Adrenal gland (tissue), 19 donors: ENCODE measurements at places on chromosomes 2 and 18. TPM values are rescaled to one million over a fixed set of nuclear protein-coding genes. Genes with fewer than 3 reads are reported as not detected.

DNA sequence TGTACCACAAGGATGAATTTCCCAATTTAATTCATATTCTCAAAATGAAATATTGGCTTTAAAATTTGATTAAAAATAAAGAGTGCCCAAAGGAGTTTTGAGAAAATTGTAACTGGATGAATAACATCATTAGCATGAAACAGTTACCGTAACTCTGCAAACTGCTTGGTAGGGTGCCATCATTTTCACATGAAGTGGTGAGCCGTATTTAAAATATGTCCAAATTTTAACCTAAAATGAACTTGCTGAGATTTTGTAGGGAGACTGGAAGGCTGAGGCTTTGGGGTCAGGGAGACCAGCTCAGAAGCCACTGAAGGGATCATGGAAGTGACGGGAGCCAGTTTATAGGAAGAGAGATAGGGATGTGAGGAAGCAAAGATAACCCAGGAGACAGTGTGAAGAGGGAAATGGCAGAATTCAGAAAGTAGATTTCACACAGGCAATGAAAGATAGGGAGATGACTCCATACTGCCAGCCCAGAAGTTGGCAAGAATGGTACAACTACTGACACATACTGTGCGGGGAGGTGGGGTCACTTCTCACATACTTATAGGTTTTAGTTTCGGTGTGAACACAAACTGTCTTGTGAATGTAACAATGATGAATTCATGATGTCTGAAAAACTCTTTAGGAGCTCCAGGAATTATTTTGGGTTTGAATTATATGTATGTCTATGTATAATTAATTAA lies 53.8 kb downstream of the EFEMP1 start:
- DNase-seq: no peak
- no peak overlapping the region for H3K4me3 ChIP-seq
- no peaks in the 10 kb centered on the region for H3K36me3 ChIP-seq
- no peak overlapping the region for H3K27ac ChIP-seq
- H3K27me3 ChIP-seq: no peaks in the 10 kb centered on the region

DNA sequence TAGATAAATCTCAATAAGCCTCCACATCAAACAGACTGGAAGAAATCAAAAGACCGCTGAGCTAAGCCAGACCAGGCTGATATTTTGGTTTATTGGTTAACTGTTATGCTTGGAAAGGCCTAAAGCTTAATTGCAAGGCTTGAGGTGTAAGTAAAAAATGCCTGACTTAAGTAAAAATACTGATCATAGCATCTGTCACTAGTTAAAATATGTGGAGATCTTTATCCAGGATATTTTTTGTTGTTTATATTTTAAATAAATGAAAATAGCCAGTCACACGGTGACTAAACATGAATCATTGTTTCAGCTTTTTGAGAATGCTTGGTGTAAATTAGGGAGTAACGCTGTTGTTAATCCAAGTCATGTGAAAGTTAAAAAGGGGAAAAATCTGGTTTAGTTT lies 127.9 kb downstream of the THADA start:
- H3K4me1 ChIP-seq: peaks cover 28% of the 10 kb centered on the region
- DNase-seq: no peak
- H3K36me3 ChIP-seq: no peaks in the 10 kb centered on the region
- no peaks in the 10 kb centered on the region for H3K27me3 ChIP-seq
- H3K4me3 ChIP-seq: no peak overlapping the region

DNA sequence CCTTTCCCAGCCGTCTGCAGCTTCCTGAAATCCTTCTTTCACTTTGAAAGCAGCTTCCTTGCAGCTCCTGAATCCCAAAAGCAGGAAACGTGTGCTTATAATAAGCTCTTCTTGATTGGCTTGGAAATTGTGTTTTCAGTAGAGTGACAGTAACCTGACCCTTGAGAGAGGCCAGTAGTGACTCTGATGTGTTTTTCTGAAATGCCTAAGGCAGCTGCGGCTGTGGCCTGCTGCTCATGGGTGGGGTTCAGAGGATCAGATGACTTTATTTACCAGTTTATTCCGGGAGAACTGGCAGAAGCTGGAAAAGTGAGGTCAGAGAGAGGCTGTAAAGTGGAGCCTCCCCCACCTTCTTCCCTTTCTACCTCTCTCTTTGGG lies 31.9 kb upstream of the RPIA start:
- H3K27ac ChIP-seq: peak overlapping the region; percentile 79
- no peak overlapping the region for H3K4me3 ChIP-seq
- H3K27me3 ChIP-seq: no peaks in the 10 kb centered on the region
- H3K36me3 ChIP-seq: no peaks in the 10 kb centered on the region
- no peak for DNase-seq

DNA sequence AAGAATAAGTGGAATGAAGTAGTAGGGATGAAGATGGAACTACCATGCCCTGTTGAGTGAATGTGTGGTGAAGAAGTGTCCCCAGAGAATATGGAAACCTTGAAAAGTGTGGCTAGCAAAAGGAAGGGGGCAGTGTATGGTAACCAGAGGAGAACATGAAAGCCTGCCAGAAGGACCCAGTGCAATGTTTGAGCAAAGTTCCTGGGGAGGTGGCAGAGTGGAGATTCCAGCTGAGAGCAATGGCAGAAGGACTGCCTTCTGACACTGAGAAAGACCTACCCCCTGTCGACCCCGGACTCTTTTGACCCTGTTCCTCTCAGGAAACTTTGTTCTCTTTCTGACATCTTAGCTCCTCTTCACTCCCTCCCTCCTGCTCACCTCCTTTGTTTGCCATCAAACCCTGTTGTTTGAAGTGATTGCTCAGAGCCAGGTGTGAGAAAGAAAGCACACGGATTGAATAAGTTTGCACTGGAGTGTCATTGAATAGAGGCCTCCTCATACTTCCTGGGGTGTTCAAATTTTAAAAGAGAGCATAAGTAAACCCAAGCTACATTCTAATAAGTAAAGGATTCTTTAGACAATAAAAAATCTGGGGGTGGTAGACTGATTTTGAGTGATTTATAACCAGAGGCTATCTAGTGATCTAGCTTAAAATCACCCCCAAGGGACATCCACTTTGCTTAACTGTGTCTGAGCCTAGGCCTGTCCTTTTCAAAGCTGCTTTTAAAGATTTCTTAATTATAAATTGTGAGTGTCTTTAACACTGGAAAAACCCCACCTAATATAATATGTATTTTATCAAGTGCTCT lies 57.1 kb downstream of the TRIB2 start:
- H3K4me3 ChIP-seq: no peak overlapping the region
- no peaks in the 10 kb centered on the region for H3K27me3 ChIP-seq
- H3K36me3 ChIP-seq: no peaks in the 10 kb centered on the region

GRCh38 chr18:58562146-58562998 lies 66.5 kb downstream of the ALPK2 start:
- H3K27me3 ChIP-seq: no peaks in the 10 kb centered on the region
- no peaks in the 10 kb centered on the region for H3K4me1 ChIP-seq
- no peak overlapping the region for H3K27ac ChIP-seq

- H3K36me3 ChIP-seq: no peaks in the 10 kb centered on the region
- H3K4me1 ChIP-seq: peaks cover 29% of the 10 kb centered on the region
- no peak for DNase-seq
- no peaks in the 10 kb centered on the region for H3K27me3 ChIP-seq
- H3K4me3 ChIP-seq: no peak overlapping the region
- H3K27ac ChIP-seq: peak overlapping the region; percentile 5
These were observed 10.5 kb downstream of the CCT7 start for GRCh38 chr2:73244580-73244979.

- peaks cover 10% of the 10 kb centered on the region for H3K27me3 ChIP-seq
- no peak overlapping the region for H3K27ac ChIP-seq
- H3K4me3 ChIP-seq: no peak overlapping the region
- H3K4me1 ChIP-seq: no peaks in the 10 kb centered on the region
- H3K36me3 ChIP-seq: no peaks in the 10 kb centered on the region
- DNase-seq: no peak
These were observed 26.8 kb upstream of the IL1RL1 start for GRCh38 chr2:102284611-102285010.

DNA sequence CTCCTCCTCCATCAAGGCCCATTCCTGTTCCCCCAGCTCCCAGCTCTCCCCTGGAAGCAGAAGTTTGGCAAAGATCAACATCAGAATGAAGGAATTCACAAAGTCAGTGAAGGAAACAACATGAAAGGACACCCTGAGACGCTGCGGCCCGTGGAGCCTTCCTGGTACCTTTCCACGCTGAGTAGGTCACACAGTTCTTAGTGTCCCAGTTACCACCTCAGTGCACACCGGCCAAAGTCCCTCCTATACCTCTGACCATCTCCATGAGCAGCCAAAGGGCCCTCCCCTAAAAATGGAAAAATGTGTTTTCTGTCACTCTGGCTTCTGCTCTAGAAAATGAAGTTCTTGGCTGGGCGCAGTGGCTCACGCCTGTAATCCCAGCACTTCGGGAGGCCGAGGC lies 191.6 kb upstream of the AGAP1 start:
- H3K4me1 ChIP-seq: no peaks in the 10 kb centered on the region
- no peak for DNase-seq
- H3K4me3 ChIP-seq: no peak overlapping the region
- H3K27ac ChIP-seq: no peak overlapping the region
- H3K36me3 ChIP-seq: no peaks in the 10 kb centered on the region

DNA sequence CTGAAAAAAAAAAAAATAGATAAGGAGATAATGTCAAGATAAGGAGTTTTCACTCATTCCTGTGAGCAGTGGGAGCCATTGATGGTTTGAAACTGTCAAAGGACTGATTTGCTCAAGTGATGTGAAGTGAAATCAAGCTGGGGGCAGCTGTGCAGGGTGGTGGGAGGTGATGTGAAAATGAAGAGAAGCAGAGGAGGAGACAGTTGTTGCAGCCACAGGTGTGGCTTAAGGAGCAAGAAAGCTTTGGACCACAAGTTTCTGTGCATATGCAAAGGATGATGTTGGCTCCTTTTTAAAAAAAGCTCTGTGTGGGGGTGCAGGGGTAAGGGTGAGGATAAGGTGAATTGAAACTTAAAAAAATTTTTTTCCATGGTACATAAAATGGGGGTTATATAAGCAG lies 8.3 kb downstream of the EFR3B start:
- H3K27ac ChIP-seq: no peak overlapping the region
- H3K4me1 ChIP-seq: no peaks in the 10 kb centered on the region
- no peaks in the 10 kb centered on the region for H3K36me3 ChIP-seq
- H3K4me3 ChIP-seq: no peak overlapping the region
- H3K27me3 ChIP-seq: no peaks in the 10 kb centered on the region
- no peak for DNase-seq

GRCh38 chr2:235494716-235495372 lies 1.0 kb downstream of the AGAP1 start:
- DNase-seq: peak; percentile 52
- H3K27me3 ChIP-seq: no peaks in the 10 kb centered on the region
- peaks cover 19% of the 10 kb centered on the region for H3K4me1 ChIP-seq
- H3K4me3 ChIP-seq: peak overlapping the region; percentile 53

DNA sequence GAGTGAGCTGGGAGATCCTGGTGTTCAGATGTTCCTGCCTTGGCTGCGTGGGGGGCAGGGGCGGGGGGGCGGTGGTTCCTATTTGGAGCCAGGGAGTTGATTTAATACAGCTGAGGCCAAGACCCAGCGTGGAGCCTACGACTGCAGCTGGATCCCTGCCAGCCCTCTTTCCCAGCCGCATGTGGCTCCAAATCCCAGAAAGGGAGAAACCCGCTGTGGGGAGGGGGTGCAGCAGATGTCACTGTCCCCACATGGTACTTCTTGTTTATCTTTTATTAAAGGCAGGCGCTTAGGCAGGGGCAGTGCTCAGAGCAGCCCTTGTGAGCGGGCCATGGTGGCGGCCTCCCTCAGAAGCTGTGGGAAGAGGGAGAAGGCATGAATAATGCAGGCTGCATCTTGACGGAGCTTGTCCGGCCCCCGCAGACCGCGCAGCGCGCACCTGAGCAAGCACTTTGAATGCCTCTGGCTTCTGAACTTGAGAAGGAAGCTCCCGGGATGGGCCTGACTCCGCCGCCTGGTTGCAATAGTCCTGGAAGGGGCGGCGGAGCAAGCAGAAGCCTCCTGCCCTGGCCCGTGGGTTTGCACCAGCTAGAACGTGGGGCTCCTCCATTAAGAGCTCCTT lies 112.1 kb downstream of the GLI2 start:
- no peak for DNase-seq
- H3K36me3 ChIP-seq: no peaks in the 10 kb centered on the region
- H3K4me1 ChIP-seq: no peaks in the 10 kb centered on the region
- H3K27me3 ChIP-seq: no peaks in the 10 kb centered on the region

GRCh38 chr2:3602553-3603339 lies 7.8 kb downstream of the COLEC11 start:
- no peaks in the 10 kb centered on the region for H3K4me1 ChIP-seq
- H3K27me3 ChIP-seq: no peaks in the 10 kb centered on the region
- DNase-seq: no peak
- no peak overlapping the region for H3K27ac ChIP-seq

DNA sequence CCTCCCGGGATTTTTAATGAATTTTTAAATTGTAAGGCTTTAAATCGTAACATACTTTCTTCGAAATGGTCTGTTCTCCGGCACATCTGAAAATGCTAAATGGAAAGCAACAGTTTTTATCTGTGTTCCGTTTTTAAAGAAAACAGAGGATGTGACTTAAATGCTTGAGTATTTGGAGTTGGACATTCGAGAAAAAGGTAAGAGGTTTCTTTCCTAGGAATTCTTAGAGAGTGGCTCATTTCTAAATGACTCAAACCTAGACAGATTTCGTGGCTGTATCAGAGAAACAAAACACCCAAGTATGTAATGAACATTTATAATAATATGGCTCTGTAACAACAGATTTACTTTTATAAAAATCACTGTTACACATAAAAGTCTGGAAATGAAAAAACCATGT lies 177.6 kb upstream of the CCDC68 start:
- no peak overlapping the region for H3K4me3 ChIP-seq
- DNase-seq: no peak
- no peaks in the 10 kb centered on the region for H3K36me3 ChIP-seq
- no peaks in the 10 kb centered on the region for H3K27me3 ChIP-seq
- H3K4me1 ChIP-seq: no peaks in the 10 kb centered on the region

- no peak for DNase-seq
- no peaks in the 10 kb centered on the region for H3K36me3 ChIP-seq
- H3K27me3 ChIP-seq: peaks cover 3% of the 10 kb centered on the region
- H3K4me3 ChIP-seq: no peak overlapping the region
- H3K27ac ChIP-seq: no peak overlapping the region
These were observed 48.6 kb upstream of the SEC11C start for GRCh38 chr18:59090966-59091603.

- DNase-seq: no peak
- peaks cover 25% of the 10 kb centered on the region for H3K36me3 ChIP-seq
These were observed 151.8 kb upstream of the WDSUB1 start for GRCh38 chr2:159438284-159438683.

DNA sequence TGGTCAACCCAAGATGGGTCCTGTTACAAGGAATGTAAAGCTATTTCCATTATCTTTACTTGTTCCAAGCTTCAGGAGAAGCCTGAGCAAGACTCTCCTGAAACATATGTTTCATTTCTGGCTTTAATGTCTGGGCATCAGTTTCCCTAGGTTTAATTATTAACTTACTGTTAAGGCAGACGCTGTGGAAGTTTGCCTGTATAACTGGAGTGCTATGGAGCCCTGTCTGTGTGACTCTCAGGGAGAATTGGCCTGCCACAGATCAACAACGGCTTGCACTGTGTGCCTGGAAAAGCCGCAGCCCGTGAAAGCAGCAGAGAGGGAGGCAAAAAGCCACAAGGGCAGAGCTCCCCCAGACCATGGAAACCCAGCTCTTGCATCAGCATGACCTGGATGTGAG lies 22.1 kb upstream of the LONRF2 start:
- H3K4me1 ChIP-seq: no peaks in the 10 kb centered on the region
- H3K27ac ChIP-seq: no peak overlapping the region
- H3K27me3 ChIP-seq: no peaks in the 10 kb centered on the region
- DNase-seq: no peak
- no peaks in the 10 kb centered on the region for H3K36me3 ChIP-seq

GRCh38 chr2:73210019-73210418 lies 4.0 kb upstream of the SMYD5 start:
- no peak overlapping the region for H3K27ac ChIP-seq
- no peak for DNase-seq
- no peaks in the 10 kb centered on the region for H3K27me3 ChIP-seq
- no peaks in the 10 kb centered on the region for H3K4me1 ChIP-seq
- H3K36me3 ChIP-seq: no peaks in the 10 kb centered on the region
- H3K4me3 ChIP-seq: no peak overlapping the region

The SLC5A7 gene
- total RNA-seq: 0.06 TPM

The MRO gene
- 1.6 TPM for total RNA-seq

The RBM44 gene
- 0.29 TPM for total RNA-seq

The DNPEP gene
- total RNA-seq: 56.4 TPM
